ENCODE measurements at places on chromosomes 6 and 20.

DNA sequence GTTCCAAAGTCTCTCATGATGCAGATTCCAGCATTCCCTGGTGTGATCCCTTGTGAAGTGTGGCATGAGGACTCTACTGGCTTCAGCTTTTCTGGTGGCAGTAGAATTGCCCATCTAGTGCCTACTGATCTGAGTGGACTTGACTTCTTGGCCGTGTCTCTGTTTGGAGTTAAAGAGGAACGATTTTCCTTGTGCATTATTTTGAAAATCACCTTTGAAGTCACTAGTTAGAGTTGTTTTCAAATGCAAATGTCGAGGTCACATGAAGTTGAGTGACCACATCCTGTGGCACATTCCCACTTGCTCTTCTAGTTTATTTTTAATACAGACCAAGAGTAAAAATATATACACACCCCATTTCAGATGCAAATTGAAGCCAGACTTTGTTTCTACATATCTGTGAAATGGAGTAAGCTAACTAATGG, 270.7 kb upstream of the TAB2 start:
- no peak for DNase-seq

GRCh38 chr6:123000244-123000770, 4.3 kb downstream of the CLVS2 start:
- DNase-seq: no peak

DNA sequence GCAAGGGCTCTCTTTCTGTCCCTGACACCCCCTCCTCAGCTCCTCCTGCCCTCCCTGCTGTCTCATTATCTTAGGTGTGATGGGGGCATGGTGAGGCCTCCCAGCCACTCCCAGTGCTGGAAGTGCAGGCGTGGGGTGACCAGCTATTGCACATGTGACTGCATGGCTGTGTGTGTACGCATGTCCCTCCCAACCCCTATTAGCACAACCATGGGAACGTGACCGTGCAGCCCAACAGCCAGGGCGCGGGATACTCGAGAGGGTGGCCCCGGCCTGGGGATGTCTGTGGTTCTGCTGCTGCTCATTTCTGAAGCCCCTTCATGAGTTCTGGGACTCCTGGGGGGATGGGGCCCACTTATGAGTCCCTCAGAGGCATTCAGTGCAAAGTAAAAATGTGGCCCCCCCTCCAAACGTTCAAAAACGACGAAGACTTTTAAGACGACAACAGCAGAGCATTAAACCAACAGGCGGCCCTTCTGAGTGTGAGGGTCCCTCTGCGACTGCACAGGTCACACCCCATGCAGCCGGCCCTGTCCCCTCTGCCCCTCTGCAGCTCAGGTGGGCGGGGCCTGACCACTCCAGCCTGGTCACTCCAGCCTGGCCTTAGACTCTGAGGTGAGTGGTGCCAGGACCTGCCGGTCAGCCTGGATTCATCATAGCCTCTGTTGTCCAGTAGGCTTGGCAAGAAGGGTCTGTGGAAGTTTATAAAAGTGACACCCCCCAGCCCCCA, 51.1 kb downstream of the RBM38 start:
- no peak for DNase-seq

DNA sequence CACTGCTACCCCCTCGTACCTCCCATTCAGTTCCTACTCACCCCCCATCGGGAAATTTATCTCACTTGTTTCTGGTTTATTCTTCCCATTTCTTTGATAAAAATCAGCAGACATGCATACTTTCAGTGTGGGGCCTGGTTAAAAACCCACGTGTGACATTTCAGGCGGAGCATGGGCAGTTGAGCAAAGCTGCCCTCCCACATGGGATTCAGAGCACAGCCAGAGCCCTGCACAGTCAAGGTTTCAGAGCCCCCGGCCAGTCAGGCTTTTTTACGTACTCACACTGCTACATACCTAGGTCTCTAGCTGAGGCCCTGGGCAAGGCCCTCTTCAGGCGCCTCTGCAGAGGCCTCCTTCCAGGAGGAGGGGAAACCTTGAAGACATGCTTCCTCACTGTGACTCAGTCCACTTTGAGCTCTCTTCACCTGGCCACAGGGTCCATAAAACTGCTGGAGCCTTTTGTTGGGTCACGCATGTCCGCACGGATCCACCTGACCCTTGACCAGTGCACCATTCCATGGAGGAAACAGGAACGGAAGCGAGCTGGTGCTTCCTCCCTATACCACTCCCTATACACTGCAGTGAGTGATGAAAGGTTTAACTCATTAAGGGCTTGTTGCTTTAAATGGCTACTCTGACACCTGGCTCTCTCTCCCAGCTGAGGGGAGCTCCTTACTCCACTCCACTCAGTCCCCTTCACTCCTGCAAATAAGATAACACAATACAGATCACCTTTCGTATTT, 713.3 kb downstream of the PRKN start:
- DNase-seq: no peak

DNA sequence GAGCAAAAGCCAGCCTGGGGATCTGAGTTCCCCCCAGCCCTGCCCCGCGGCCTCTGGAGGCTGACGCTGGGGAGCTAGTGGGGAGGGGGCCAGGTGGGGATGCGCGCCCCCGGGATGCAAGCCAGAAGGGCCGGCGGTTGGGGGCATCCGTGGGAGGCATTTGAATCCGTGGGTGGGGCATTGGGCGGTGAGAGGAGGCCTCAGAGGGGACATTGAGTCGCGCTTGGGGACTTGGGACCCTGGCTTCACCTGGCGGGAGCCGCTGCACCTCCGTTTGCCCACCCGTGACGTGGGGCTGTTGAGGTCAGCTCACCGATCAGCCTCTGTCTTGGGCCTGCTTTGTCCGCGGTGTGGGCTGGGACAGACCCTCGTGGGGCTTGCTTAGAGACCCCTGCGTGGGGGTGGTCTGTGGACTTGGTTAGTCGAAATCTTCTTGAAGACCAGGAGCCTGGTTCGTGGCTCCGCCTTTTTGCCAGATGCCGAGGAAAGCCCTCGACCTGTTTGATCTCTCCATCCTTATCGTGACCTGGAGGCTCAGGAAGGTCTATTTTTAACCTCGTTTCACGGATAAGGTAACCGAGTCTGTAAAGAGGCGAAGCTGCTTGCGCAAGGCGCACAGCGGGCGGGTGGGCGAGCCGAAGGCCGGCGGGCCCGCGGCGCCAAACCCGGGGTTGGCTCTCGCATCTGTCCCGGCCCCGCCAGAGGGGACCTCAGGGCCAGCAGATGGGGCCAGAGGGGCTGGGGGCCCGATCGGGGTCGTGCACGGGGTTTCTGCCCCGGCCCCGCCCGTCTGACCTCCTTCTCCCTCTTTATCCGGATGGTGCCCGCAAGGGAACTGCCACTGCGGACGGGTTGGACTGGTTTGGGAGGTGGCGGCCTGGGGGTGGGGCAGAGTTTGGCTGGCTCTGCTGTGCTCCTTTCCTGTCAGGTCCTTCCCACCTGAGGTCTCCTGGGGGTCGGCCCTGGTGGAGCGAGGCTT, 8.3 kb downstream of the FAM110A start:
- DNase-seq: no peak

GRCh38 chr6:72890671-72891070, 268.8 kb downstream of the KCNQ5 start:
- DNase-seq: no peak

DNA sequence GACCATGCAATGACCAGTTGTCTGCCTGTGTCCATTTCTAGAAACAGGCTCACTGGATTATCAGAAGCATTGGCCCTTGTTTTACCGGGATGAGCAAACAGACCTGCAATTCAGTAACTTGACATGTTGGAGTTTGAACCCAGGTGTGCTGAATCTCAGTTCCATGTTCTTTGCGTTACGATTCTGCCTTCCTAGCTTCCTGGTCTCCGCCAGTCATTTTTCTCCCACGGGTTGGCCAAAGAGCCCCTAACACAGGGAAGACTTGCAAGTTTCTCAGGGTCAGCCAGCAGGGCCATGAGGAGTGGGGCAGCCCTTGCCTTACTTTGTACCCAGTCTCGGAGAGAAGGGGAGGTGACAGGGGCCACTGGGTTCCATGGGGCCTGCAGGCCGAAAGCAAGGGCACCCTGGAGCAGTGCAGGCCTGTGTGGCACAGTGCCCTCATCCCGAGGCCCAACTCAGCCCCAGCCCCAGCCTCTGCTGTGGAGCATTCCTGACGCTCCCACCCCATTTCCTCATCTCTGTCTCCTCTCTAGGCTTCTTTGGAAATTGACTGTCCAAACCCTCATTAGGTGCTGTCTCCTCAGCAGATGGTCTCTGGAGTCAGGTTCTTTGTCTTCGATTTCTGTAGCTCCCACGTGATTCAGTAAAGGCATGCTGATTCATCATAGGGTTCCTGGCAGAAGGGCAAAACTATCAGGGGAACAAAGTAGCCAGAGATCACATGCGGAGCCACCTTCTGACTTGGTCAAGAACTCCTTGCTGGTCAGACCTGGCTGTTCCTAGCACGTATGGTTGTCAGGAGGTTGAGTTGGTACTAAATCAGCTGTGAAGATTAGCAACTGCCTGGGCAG, 23.6 kb downstream of the CDS2 start:
- no peak for DNase-seq

GRCh38 chr6:158798311-158798710, 20.9 kb downstream of the EZR start:
- no peak for DNase-seq

DNA sequence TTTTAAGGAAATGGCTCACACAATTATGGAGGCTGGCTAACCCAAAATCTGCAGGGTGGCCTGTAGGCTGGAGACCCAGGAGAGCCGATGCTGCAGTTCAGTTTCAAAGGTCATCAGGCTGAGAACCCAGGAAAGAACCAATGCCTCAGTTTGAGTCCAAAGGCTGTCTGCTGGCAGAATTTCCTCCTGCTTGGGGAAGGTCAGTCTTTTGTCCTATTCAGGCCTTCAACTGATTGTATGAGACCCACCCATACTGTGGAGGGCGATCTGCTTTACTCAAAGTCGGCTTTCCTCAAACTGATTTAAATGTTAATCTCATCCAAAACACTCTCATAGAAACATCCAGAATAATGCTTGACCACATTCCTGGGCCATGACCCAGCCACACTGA, 189.7 kb upstream of the CDYL start:
- no peak for DNase-seq

DNA sequence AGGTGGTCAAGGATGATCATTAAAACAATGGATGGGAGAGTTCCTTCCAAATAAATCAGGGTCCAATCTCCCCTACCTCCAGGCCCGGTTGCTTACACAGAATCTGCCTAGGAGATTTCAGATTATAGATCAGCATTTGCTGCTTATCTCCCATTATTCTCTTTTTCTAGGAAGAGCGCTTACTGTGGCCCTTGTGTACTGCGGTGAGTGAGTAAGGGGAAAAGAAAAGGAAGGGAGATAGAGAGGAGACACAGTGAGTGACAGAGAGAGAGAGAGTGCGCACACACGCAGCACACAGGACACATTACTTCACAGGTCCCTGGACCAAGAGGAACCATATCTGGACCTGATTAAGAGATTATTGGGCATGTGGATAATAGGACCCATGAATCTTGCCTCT, 6.2 kb downstream of the LATS1 start:
- DNase-seq: no peak

DNA sequence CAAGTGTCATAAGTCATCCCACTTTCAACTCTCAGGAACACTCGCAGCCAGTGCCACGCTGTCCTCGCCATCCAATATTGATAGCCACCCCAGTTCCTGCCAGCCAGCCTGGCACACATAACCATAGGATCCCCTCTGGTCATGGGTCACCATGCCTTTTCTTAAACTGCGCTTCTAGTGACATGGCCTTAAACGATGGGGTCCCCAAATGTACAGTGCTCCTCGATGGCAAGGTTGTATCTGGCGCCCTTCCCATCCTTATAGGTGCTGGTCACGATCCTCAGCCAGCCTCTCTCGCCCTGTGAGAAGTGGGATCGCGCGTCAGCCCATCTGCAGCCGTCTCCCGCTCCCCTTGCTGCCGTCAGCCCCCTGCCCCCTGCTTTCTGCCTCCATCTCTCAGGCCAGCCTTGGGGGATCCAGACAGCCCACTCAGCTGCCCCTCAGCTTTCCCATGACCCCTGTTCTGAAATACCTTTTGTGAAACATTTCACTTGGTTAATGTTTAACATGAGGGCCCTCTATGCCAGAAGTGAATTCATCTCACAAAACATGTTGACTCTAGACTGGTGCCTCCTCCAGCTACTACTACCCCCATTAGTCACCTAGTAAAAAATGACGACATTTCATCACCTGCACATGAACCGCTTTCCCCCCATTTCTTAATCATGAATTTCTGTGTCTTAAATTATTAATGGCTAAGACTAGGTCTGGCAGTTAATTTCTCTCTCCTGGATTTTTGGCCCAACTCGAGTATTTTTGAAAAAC, 11.4 kb downstream of the CTSZ start:
- no peak for DNase-seq

- DNase-seq: no peak
Observed at GRCh38 chr6:162181111-162181510, 546.5 kb downstream of the PRKN start.

DNA sequence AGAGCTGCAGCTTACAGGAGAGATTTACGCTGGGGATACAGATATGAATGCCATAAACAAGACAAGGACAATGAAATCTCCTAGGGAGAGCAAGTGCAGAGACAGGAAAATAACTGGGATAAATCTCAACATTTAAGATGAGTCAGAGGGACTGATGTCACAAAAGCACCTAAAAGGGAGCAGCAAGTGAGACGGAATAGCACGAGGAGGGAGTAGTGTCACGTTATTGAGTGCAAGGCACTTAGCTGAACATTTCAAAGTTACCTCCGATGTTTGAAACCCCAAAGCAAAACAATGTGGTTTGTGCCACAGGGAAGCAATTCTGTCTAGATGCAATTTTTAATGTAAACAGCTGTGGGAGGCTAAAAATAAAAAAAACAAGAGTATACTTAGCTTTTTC, 1131.7 kb upstream of the EYS start:
- DNase-seq: no peak

- no peak for DNase-seq
Observed at GRCh38 chr20:20498076-20498861, 130.4 kb downstream of the INSM1 start.

DNA sequence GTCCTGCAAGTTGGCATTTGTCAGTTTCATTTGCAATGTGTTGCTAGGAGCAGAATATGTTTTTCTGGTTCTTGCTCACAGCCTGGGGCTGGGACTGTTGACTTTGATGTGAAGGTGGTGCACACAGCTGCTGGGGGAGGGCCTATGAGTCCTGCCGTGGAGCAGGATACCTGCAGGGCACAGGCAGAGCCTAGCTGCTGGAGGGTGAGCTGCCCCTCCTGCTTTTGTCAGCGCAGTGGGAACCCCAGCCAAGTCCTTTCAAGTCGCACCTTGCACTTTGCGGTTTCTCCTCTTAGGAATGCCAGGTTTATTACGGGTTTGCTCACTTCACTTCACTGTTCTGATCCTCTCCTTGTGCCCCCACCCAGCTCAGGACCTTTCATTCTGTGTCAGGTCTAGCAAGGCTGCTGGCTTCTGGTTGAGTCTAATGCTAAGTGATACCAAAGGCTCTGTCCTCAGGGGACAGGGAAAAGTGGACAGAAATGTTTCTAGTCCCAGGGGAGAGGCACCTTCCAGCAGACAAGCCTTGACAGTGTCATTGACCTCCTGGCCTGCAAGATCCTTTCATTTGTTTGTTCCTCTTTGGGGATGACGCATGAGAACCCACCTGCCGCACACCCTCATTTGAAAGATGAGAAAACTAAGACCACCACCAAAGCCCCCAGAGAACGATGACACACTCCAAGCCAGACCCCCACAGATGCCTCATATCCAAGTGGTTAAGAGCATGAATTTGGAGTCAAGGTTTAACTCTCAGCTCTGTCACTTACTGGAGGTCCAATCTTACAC, 2.7 kb upstream of the SPO11 start:
- no peak for DNase-seq

- DNase-seq: peak; percentile 91
Observed at GRCh38 chr6:11770546-11771466, 7.8 kb downstream of the ADTRP start.
